ENCODE measurements at places on chromosomes 2 and 18. TPM values are rescaled to one million over a fixed set of nuclear protein-coding genes. Genes with fewer than 3 reads are reported as not detected.

CCDC195 gene
- total RNA-seq: not detected

HDLBP gene
- total RNA-seq: 187 TPM

PCARE gene
- total RNA-seq: not detected

C2orf78 gene
- total RNA-seq: not detected

UBR3 gene
- total RNA-seq: 21.5 TPM

STPG4 gene
- total RNA-seq: 0.21 TPM

MFSD6 gene
- 53.2 TPM for total RNA-seq

POTEI gene
- not detected for total RNA-seq
